ENCODE measurements at places on chromosomes 2 and 18.

GRCh38 chr2:143183804-143184463 lies 54.7 kb downstream of the ARHGAP15 start:
- no peak for DNase-seq

DNA sequence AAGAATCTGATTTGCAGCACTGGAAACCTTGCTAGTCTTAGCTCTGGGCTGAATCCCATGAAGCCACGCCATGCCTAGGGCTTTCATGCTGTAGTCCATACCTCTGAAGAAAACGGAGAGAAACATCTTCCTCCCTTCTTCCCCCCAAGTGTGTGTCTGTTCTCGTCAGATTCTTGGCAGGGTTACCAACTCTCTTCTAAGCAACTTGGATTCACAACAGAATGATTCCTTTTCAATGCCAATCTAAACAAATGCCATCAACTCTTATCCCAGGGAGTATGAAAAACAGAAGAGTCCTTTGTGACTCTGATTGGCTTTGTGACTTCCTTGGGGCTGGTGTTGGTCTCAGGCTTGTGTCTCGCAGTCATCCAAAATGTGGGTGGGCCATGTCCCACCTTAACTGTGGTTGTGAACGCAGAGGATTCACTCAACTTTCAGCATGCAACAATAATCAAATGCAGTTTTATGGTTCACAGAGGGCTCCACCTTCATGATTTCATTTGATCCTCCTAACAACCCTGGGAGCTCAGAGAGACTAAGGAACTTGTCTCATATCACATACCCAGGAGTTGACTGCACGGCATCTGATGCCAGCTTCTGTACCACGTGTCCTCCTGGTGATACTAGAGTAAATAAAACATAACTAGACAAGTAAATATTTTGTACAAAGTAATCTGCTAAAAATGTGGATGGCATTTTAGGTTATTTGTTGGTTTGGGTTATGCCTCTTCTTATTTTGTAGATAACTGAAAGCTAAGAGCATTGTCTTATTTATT lies 186.0 kb upstream of the TNP1 start:
- no peak for DNase-seq

- DNase-seq: peak; percentile 48
Observed at GRCh38 chr2:88059979-88060906, 4.7 kb upstream of the KRCC1 start.

- no peak for DNase-seq
Observed at GRCh38 chr2:228581731-228582130, 400.2 kb upstream of the SPHKAP start.

- DNase-seq: peak; percentile 63
Observed at GRCh38 chr2:98552499-98553179, 55.7 kb downstream of the COA5 start.
